ENCODE measurements at places on chromosomes 5 and 9.

DNA sequence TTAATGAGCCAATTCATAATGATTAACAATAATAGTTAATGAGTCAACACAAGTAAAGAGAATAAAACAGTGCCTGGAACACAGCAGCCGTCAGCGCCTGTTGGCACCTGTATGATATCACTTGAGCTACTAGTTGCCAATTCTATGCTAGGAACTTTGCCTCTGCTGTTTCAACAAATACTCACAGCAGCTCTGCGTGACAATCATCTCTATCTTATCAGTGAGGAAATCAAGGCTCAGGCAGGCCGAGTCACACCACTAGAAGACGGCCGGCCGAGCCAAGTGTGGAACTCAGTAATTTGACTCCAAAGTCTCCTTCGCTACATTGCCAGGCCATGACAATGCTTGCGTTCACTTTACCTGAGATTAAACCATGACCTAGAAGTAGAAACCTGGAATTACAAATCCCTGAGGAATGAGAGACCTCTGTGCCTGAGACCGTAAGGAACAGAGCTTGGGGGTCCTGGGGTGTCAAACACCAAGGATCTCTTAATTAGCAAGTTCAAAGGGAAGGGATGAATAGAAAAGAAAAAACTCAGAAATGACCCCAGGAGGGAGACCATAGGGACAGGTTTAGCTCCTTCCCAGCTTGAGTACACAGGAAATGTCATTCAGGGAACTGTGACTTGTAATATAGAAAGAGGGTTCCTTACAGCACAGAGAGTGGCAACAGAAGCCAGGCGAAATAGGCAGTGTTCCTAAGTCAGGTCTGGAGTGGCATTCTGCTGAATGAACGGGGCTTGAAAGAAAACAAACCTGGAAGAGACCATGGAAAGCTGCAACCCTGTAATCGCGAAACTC is 109.1 kb downstream of the SUSD1 start:
- no peak for DNase-seq

- DNase-seq: no peak
These were observed 308.8 kb upstream of the DMRT1 start for GRCh38 chr9:532707-533106.

DNA sequence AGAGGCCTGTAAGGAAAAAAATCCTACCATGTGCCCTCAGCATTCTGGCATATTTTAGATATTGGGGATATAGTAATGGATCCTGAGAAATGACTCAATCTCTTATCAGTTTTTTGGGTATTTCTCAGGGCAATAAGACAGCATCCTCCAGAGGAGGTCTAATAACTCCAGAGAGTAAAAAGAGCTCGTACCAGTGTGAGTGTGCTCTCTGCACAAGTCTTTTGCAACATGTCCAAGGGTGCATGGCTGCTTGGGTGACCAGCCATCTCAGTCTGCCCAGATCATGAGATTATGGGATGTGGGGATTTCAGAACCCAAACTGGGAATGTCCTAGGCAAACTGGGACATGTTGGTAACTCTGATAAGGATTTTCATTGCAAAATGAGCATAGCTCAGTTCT is 15.3 kb downstream of the ASPN start:
- DNase-seq: no peak

- DNase-seq: peak; percentile 35
These were observed 30.8 kb downstream of the TJP2 start for GRCh38 chr9:69204849-69205248.

- DNase-seq: no peak
These were observed 205.6 kb upstream of the ZNF608 start for GRCh38 chr5:124952079-124952478.

DNA sequence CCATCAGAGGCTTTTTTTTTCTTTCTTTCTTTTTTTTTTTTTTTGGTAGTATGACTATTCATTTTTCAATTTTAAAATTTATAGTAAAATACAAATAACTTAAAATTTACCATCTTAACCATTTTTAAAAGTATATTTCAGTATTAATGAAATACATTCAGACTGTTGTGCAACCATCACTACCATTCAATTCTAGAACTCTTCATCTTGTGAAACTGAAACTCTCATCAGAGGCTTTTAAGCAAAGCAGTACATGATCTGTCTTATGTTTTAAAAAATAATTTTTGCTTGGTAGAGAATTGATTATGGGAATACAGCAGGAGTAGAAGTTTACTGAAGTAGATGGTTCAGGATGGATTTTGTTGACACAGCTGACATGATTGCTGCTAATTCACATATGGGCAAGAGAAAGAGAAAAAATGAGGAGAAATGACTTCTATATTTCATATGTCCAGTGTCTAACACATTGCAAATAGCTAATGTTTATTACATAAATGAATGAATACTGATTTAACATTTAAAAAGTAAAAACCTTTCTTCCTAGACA is 13.4 kb downstream of the ELOVL7 start:
- no peak for DNase-seq

DNA sequence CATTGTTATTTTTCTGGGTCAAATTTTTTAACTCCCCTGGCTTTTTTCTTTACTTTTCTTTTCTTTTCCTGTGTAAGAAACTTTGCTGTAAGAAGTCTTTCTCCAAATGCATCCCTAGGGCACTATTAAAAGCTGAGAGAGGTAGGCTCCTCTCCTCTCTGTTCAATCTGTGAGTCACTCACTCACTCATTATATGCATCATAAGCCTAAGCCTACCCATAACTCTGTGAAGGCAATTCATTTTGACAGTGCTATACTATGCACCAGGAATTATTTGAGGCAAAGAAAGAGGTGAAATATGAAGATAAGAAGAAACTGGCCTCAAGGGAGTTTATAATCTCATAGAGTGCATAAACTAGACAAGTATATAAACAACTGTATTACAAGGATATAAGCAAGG is 67.9 kb upstream of the PRR16 start:
- DNase-seq: no peak

DNA sequence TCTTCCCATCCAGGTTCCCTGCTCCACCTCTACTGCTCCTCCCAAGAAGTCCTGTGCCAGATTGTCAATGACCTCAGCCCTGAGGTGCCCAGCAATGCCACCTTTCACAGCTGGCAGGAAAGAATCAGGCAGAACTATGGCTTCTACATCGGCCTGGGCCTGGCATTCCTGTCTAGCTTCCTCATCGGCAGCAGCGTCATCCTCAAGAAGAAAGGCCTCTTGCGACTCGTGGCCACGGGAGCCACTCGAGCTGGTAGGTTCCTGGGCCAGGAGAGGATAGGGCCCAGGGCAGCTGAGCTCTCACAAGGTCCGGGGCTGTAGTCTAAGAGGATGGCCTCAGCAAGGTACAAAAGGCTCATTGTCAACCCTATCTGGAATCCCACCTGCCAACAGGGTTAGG is 3.1 kb downstream of the NIPAL4 start:
- DNase-seq: no peak

- no peak for DNase-seq
These were observed 473.9 kb upstream of the CYLC2 start for GRCh38 chr9:102521097-102521755.

DNA sequence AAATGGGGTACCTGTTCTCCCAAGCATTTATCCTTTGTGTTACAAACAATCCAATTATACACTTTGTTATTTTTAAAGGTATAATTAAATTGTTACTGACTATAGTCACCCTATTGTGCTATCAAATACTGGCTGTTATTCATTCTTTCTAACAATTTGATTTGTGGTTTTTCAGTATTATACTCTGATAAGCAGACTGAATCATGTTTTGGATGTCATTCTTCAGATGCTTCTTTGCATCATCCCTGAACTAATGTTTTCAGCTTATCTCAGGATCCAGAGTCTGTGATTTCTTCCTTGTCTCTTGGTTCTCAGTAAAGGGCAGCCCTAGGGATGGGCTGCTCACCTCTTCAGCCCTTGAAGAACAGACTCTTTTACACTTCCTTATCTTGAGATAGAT is 177.8 kb upstream of the SGCD start:
- no peak for DNase-seq

GRCh38 chr9:120603591-120603990 is 23.6 kb upstream of the CDK5RAP2 start:
- no peak for DNase-seq

- no peak for DNase-seq
These were observed 633.6 kb downstream of the BNC2 start for GRCh38 chr9:16236882-16237281.

GRCh38 chr9:68595868-68596267 is 55.2 kb upstream of the TMEM252 start:
- DNase-seq: no peak

DNA sequence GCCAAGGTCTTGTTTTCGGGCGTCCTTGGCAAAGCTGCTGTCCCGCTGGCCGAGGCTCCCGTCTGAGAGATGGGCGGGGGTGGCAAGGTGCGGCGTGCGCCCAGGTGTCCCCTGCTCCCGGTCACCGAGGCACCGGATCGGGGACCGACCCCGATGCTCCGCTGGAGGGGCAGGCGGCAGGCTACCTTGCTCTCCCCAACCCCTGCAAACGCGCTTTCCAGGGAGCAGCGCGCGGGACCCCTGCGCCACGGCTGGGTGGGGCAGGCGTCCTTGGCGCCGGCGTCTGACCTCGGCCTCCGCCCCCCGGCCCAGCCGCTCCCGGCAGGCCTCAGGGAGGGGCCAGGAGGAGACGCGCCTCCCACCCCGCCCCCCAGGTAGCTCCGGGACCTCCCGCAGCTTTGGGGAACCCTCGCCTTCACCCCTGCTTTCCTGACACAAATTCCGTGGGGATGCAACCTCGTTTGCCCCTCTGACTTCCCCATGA is 551 bp downstream of the N4BP3 start:
- DNase-seq: no peak

- no peak for DNase-seq
These were observed 28.1 kb downstream of the PDE6A start for GRCh38 chr5:149916334-149917072.

DNA sequence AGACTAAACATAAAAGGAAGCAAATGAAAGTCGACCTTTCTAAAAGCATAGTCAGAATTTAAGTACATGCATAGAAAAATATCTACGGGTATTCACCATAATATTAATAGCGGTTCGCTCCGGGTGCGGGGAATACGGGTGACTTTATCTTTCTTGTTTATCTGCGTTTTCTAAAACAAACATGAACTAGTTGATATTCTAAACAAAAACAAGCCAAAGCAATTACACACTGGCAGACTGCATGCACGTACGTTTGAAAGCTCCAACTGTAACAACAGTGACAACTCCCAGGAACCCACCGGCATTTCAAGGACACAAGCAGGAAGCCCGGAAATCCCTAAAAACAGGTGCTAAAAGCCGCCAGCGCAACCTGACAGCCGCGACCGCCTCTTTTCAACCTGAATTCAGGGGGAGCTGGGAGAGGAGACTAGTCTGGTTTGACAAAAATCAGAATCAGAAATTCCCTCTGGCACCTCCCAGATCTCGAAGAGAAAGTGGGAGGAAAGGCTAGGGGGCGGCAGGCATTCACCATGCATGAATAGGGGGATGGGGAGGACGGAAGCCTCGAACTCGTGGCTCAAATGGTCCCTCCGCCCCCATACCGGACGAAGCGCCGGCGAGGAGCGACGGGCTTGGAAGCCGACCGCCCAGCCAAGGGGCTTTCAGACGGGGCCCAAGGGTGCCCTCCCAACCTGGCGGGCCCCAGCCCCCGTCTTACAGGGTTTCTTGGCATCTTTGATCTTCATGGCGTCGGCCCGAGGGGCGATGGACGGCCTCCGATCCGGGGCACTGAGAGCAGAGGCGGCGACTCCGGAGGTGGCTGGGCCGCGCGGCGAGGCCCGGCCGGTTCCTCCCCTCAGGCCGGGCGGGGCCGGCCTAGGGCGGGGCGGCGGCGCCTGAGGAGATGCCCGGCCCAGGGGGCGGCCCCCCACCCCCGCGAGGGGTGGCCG is at the start of gene PANK3:
Gene PANK3 (minus strand): TSS at position 831 of the 950 bp plus-strand sequence. CDS start 85 bp downstream, at position 746.
- peak; percentile 83 for DNase-seq

DNA sequence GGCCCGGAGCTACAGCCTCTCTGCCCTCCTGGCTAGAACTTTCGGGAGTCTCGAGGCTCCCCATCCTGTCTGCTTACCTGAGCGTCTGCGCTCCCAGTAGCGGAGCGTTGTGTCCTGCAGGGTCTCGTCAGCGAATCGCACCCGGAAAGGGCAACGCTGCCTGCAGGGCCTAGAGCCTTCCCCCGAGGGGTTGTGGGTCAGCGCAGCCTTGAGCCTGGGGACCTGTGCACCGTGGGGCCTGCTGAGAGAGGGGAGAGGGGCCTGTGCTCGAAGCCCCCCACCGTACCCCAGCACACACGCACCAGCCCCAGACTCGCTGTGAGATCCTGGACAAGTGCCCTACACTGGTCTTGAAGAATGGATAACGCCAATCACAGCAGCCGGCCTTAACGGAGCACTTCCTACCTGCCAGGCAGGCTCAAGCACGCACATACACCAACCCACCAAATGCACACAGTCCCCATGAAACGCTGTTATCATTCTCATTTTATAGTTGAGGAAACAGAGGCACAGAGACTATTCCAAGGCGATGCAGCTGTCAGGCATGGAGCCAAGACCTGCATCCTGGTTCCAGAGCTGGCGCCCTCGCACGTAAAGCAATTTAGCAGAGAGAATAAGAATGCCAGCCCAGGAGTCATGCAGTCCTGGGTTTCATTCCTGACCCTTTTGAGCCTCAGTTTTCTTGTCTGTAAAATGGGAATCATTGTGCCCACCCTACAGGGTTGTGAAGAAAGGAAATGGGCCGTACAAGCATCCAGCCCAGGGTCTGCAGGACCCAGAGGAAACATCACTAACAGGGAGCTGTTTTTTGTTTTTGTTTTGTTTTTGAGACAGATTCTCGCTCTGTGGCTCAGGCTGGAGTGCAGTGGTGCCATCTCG is 5.3 kb downstream of the C9orf50 start:
- no peak for DNase-seq

GRCh38 chr9:20524776-20525175 is 97.5 kb downstream of the MLLT3 start:
- DNase-seq: no peak

DNA sequence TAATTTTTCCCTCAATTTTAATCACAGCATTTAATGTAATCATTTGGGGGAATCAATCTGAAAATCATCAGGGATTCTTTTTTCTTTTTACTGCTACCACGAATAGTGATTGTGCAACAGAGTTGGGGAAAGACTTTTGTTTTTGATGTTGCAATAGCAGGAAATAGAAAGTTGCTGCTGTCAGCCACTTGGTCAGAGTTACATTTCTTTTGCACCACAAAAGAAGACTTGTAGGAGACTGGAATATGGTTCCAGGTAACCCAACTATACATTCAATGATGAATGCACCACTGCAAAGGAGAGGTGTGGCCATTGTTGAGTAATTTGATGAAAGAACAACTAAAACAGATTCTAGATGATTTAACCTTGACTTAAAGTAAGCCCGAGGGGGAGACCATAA is 46.3 kb upstream of the PALM2AKAP2 start:
- DNase-seq: no peak
